ENCODE measurements at places on chromosomes 7 and 10.
A peak's percentile ranks its signal among the peaks of the same experiment; 100 is the strongest.

DNA sequence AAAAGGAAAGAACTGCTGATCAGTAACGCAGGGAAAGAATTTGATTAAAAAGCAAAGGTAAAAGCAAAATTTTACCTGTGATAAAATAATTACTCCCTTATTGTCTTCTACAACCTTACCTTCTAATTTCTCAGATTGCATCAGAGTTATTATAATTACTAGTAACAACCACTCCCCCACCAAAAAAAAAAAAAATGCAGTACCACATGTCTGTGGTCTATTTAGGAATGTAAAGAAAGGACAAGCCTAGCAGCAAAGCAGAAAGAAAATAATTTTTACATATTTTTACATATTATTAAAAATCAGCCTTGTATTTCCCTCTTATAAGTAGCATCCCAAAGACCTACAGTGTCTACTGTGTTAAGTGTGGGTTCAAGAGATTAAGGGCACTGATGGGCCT is 430.4 kb downstream of the TFEC start:
- no peak for DNase-seq

GRCh38 chr10:78436706-78437406 is 403.2 kb downstream of the RPS24 start:
- DNase-seq = no peak

DNA sequence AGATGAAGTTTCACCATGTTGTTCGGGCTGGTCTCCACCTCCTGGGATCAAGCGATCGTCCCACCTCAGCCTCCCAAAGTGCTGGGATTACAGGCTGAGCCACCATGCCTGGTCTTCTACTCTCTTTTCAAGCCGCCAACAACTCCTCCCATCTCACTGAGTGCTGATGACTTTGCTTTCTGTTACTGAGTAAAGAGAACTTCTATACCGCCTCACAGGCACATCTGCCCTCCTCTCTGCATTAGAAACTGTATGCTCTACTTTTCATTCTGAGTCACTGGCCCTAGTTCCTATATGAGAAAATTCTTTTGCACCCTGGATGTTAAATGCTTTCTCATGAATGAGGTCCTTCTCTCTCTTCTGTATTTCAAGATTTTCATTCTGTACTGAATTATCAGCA is 2.2 kb upstream of the ZNF239 start:
- no peak for DNase-seq

GRCh38 chr10:117635826-117636225 is 93.3 kb downstream of the EMX2 start:
- no peak for DNase-seq

DNA sequence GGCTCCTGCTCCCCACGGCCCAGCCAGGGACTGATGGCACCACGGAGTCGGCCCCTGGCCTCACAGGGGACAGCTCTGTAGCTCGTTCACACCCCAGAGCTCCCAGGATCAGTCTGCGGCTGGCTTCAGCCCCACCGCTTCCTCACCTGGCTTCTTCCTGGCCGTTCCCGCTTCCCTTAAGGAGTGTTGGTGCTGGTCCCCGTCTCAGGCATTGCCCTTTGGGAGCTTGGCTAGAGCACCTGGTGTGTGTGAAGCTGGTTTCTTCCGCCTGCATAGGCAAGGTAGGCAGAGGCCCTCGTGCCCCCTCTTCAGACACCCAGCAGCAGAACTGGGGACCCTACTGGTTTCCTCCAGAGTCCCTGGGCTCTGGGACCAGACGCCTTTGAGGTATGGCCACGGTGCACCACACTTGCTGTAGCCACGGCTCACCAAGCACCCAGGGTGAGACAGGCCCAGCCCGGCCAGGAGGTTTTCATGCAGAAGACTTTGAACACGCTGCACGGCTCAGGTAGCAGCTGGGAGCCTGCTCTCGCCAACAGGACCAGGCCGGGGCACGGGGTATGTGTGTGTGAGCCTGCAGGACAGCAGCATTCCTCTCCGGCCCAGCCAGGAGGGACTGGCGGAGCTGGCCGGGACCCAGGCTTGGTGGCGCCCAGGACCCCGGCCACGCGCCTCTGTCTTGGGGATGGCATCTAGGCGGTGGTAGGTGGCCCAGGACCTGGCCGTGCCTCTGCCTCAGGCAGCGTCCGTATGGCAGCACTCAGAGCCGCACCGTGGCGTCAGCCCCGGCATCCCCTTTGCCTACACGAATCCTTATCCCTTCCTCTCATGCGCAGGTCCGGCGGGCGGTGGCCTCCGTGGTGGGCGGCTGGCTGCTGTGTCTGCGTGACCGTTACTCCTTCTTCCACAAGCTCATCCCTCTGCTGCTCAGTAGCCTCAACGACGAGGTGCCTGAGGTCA is 13.2 kb upstream of the PRKAR1B start:
- DNase-seq = no peak

- peak; percentile 49 for DNase-seq
These were observed 329.0 kb downstream of the RNLS start for GRCh38 chr10:88254091-88254490.

DNA sequence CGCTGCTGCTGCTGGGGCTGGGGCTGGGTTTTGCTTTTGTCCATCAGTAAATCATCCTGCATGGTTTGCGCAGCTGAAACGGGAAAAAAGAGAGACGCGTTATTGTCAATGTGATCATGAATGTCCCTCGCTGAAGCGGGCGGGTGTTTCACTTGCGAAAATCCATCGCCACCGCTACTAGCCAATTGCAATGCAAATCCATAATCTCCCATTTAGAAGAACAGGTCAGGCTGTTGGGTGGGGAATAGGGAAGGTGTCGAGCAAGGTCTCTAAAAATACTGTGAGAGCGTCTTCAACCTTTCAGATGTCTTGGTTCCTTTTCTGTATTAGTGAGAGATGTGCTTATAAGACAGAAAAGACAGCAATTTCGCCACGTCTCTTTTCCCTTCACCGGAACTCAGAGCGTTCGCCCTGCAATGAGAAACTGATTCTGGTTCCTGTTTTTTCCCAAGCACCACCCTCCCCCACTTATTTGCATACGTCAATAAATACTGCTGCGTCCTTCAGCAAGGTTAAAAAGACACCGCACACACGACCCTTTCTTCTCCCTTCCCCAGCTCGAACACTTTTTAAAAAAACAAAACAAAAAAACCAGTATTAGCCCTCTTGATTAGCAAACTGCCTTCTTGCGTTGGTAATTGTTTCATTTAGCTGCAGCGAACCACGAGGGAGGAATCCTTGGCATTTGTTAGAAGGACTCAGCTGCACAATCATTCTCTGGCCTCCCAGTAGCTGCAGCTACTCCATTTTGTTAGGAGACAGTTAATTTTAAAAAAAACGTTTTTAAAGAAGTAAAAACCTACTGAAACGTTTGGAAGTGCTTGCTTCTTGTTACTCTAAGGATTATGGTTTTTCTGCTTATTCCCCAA is 50.4 kb downstream of the CPEB3 start:
- DNase-seq = peak; percentile 69

DNA sequence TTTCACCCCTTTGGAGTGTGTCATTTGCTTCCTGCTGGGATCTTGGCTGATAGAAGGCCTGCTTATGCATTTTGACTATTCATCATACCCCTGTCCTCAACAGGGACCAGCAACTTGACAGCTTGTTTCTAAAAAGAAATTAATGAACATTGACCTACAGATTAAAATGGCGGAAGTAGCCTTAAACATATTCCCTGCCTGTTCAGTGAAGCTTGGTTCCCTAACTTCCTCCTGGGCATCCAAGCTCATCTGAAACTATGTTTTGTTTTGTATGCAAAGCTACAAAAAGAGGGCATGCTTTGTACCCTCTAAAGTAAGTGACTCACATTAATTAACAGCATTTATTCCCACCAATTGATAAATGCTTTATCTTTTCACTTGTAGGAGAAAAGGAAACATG is 26.8 kb upstream of the CDK14 start:
- DNase-seq = no peak

DNA sequence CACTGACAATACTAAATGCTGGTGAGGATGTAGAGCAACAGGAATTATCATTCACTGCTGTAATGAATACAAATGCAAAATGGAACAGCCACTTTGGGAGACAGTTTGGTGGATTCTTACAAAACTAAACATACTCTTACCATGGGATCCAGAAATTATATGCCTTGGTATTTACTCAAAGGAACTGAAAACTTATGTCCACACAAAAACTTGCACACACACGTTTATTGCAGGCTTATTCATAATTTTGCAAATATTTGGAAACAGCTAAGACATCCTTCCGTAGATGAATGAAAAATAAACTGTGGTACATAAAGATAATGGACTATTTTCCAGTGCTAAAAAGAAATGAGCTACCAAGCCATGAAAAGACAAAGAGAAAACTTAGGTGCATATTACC is 69.6 kb downstream of the SEM1 start:
- DNase-seq = no peak

GRCh38 chr7:106317971-106318370 is 33.2 kb upstream of the NAMPT start:
- no peak for DNase-seq

GRCh38 chr10:86100581-86101061 is 266.0 kb downstream of the GRID1 start:
- DNase-seq = no peak

- DNase-seq = no peak
These were observed 20.4 kb upstream of the LMTK2 start for GRCh38 chr7:98086281-98086718.

- no peak for DNase-seq
These were observed 27.4 kb downstream of the CRPPA start for GRCh38 chr7:16393862-16394422.

- no peak for DNase-seq
These were observed 167.8 kb upstream of the ASAH2 start for GRCh38 chr10:50419091-50419490.

- no peak for DNase-seq
These were observed 123.3 kb downstream of the AOAH start for GRCh38 chr7:36600869-36601530.

- DNase-seq = peak; percentile 29
These were observed 100.3 kb upstream of the SVIL start for GRCh38 chr10:29734962-29735627.

DNA sequence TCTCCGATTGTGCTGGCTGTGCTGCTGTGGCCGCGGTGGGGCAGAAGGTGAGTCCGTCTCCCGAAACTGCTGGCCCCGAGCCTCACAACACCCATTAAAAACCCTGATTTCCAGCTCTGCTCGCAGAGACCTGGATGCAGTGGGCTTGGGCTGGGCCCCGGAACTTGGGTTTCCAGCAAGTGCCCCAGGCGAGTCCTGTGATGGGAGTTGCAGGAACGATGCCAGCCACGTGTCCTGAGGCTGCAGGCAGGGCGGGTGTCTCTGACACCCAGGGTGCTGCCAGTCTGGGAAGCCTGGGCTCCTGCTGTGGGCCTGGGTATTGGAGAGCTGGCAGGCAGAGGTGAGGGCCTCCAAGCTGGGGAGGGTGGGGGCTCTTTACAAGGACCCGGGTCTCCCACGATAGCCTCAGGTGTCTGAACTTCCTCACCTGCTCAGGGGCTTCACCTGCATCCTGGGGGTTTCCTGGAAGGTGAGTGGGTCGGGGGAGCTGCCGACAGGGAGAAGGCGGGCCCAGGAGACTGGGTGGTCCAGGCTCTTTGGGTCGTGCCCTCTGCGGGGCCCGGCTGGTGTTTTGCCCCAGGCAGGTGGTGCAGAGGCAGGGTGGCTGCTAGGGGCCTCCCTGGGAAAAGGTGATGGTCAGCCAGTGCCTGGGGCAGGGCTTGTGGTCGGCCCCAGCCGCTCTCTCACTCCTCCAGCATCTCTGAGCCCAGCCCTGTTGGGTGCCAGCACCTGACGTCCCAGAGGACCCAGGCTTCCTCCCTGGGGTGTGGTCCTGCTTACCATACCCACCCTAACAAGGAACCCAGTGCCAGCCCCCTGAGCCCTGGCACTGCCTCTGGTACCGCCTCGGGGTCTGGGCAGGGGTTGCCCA is 180.3 kb downstream of the DNAJB6 start:
- DNase-seq = no peak

GRCh38 chr10:78537018-78537417 is 503.4 kb downstream of the RPS24 start:
- DNase-seq = no peak

- DNase-seq = no peak
These were observed 103.2 kb downstream of the CNNM2 start for GRCh38 chr10:103021150-103021899.

DNA sequence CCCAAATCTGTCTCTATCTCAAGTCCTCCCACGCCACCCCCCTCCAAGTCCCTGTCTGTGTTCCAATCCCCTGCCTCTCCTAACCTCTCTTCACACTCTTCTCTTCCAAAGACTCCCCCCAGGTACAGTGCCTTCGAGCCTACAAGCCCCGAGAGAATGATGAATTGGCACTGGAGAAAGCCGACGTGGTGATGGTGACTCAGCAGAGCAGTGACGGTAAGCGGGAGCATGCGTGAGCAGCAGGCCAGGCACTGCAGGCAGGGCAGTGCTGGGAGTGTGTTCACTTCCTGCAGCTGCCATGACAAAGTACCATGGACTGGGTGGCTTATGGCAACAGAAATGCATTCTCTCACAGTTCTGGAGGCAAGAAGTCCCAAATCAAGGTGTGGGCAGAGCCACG is 23.4 kb downstream of the ARHGEF5 start:
- DNase-seq = no peak

DNA sequence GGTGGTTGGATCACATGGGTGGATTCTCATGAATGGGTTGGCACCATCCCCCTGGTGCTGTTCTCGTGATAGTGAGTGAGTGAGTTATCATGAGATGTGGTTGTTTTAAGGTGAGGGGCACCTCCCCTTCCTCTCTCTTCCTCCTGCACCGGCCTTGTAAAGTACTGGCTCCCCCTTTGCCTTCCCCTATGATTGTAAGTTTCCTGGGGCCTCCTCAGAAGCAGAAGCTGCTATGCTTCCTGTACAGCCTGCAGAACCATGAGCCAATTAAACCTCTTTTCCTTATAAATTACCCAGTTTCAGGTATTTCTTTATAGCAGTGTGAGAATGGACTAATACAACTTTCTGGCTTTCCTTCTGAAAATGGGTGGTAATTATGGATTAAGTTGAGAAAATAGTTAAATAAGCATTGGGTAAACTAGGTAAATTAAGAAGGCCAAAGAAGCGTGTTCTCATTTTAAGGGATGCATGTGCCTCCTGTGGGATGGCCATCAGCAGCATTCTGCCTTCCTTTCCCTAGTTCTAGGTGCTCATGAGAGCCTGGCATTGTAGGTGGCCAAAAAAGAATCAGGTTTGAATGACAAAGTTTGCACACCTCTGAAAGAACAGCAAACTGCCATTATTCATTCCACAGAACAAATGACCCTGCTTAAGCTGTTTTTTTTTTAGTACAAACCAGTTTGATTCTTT is 241.4 kb upstream of the CCDC6 start:
- no peak for DNase-seq

DNA sequence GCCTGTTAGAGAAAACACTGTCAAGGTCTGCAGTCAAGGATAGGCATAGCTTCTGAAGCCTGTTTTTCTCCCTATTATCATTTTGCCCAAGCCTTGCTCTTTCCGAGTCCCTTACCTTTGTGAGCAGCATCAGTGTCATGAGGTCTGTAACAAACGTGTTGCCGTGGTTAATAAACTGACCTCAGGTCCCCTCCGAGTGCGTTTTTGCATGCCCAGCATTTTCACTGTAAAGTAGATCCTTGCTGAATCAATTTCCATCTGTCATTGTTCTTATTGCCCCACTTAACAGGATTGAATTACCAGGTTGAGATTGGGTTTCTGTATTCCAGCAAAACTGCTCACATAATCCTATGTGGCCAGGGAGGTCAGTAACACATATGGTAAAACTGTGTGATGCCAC is 110.3 kb downstream of the ZNF248 start:
- no peak for DNase-seq
